ENCODE measurements at places on chromosomes 3 and 15. TPM values are rescaled to one million over a fixed set of nuclear protein-coding genes. Genes with fewer than 3 reads are reported as not detected.
A peak's percentile ranks its signal among the peaks of the same experiment; 100 is the strongest.

The UQCC5 gene
- 13.8 TPM for total RNA-seq

The B3GNT5 gene
- total RNA-seq, result 25.0 TPM

The PTPN9 gene
- total RNA-seq, result 23.6 TPM

The OIP5 gene
- total RNA-seq, result 15.8 TPM

The IMP3 gene
- total RNA-seq, result 108 TPM

The ATP13A4 gene
- total RNA-seq, result 2.1 TPM

DNA sequence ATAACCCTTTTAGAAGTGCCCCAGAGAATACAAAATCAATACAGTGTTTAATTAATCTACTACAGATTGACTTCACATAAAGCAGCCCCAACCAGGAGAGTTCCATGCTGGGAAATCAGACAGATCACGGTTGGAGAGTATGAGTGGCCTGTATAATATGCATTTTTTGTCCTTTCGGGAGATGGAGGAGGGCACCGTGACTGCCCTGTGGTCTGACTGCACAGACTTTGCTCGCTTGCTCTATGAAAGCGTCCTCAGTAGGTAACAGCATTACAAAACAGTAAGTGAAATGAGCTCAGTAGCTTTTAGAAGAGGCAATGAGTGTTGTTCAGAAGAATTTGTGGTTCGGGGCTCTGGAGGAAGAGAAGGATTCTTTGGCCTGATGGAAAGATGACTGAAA lies 34.2 kb upstream of the SKIL start:
- DNase-seq, result no peak

GRCh38 chr15:60535265-60535664 lies 56.3 kb upstream of the ICE2 start:
- no peak for DNase-seq

DNA sequence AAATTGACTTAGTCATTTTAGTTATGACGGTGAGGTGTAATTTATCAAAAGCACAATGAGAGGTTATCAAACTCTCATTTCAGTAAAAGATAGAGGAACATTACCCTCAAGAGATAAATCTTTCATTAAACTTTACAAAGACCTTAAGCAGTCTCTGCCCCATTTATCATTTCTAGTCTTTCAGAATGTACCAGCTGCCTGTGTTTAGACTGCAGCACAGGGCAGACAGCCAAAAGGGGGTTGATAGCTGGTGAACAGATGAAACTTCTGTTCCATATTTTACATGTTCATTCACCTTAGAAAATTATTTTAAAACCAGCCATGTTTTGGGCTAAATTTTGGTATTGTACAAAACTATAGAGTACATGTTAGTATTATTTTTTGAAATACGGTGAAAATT lies 514.6 kb upstream of the CNTN3 start:
- no peak for DNase-seq

- no peak for DNase-seq
Observed at GRCh38 chr15:39290711-39291435, 290.0 kb upstream of the THBS1 start.

GRCh38 chr3:177441813-177442646 lies 244.7 kb upstream of the TBL1XR1 start:
- no peak for DNase-seq

- DNase-seq, result no peak
Observed at GRCh38 chr3:22360164-22360563, 609.2 kb upstream of the ZNF385D start.

DNA sequence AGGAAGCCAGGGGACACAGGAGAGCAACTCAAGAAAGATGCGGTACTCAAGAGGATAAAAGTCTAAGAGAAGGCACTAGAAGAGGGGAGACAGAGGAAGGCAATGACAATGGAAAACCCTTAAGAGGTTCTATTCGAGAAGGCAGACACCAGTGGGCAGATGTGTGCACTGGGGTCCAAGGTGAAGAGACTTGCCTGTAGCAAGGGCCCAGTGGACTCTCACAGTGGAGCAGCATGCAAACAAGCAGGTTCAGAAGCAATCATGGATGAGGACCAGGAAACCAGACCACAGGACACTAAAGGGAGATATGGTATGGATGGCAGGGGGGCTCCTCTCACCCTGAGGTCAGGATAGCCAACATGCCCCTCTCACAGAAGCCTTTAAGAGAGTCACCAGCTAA lies 2.7 kb downstream of the ADCY5 start:
- DNase-seq, result no peak

- DNase-seq, result peak; percentile 61
Observed at GRCh38 chr15:71651750-71652186, 158.6 kb upstream of the NR2E3 start.

DNA sequence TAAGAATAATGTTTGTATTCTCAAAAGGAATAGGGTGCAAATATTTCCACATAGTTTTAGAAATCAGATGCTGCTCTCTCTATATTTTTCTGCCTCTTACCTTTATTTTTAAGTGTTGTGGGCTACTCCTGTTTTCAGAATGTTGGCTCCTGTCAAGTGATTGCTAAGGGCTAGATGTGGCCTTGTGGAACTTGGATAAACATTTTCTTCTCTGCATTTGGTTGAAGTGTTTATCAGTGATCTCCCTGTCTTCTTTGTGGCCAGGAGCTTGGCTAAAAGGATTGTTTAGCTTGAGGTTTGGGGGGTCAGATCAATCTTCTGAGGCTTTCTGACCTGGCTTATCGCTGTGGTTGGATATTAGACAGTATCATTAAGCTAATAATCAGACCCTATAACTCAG lies 112.6 kb downstream of the TCF12 start:
- DNase-seq, result no peak

GRCh38 chr15:84844964-84845363 lies 27.8 kb downstream of the ALPK3 start:
- DNase-seq, result no peak

Data from activated CD4-positive, alpha-beta T cell treated with anti-CD3 and anti-CD28 coated beads, Interleukin-2, amount 10 ng/mL, durations not matched to agents 24 days and 14 days (primary cell).